ENCODE measurements at places on chromosomes 16 and 17. TPM values are rescaled to one million over a fixed set of nuclear protein-coding genes. Genes with fewer than 3 reads are reported as not detected.

EPX gene
- total RNA-seq = 0.11 TPM

SPNS2 gene
- total RNA-seq = 17.7 TPM

ATP2A1 gene
- 0.77 TPM for total RNA-seq

LPCAT2 gene
- 12.8 TPM for total RNA-seq

CASKIN1 gene
- total RNA-seq = 10.4 TPM

PSKH1 gene
- 8.7 TPM for total RNA-seq

GEMIN4 gene
- total RNA-seq = 13.3 TPM

GRAPL gene
- 1.6 TPM for total RNA-seq

CHD9NB gene
- 2.5 TPM for total RNA-seq

RNF222 gene
- not detected for total RNA-seq

KCNH6 gene
- total RNA-seq = 0.22 TPM

AURKB gene
- 8.6 TPM for total RNA-seq

DNA sequence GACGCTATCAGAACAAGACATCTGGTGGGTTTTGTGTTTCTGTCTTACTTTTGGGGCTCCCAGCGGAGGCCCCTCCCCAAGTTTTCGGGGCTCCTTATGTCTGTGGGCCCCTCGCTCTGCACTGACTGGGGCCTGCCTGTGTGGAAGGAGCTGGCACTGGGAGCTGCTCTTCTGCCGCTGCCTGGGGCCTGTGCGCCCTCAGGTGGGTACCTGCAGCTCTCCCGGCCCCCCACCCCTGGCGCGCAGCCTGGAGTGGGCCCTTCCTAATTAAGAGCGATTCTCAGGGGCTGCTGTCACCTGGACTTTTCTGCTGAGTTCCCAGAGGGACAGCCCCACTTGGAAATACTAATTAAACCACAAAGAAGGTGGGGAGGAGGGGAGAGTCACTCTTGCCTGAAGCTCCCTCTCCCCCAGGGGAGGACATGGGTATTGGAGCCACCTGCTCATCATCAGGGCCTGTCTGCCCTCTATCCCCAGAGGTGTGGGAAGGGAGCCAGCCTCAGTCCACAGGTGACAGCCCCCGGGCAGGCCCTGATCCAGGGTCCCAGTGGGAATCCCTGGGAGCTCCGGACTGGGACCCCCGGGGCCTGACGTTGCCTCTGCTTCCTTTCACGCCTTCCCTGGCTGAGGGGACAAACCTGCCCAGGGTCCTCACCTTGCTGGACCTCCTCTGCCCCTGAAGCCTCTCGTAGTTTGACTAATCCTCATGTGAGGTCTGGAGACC lies 36.5 kb downstream of the GSE1 start:
- H3K4me3 ChIP-seq = no peak overlapping the region
- H3K36me3 ChIP-seq = peaks cover 77% of the 10 kb centered on the region
- peaks cover 55% of the 10 kb centered on the region for H3K4me1 ChIP-seq
- H3K27me3 ChIP-seq = no peaks in the 10 kb centered on the region
- H3K27ac ChIP-seq = no peak overlapping the region
- no peak for DNase-seq

GRCh38 chr16:79816081-79816497 lies 215.6 kb upstream of the MAF start:
- H3K27ac ChIP-seq = no peak overlapping the region
- no peak overlapping the region for H3K4me3 ChIP-seq
- H3K4me1 ChIP-seq = no peaks in the 10 kb centered on the region

DNA sequence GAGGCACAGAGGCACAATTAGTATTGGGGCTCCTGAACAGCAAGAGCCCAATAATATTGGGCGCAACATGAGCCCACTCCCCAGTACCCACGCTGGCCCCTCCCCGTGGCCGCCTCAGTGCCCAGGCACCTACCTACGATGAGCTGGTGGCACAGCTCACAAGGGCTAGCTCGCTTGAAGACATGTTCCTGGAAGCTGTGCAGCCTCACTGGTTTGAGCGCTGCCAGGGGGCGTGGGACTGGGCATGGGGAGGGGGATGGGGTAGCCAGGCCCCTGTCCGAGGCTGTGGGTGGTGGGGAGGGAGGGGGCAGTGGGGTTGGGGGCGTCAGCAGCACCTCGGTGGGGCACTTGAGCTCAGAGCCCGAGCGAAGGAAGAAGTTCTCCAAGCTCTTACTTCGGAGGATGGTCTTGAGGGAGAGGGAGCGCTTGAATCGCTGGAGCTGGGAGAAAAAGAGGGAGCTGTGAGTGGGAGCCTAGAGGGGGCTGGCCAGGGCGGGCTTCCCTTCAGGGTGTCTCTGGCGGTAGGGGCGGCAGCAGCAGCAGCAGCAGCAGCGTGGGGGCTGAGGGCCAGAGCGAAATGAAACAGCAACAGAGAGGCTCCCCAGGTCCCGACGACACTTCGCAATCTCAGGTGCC lies 7.9 kb downstream of the STAC2 start:
- DNase-seq = no peak
- peaks cover 24% of the 10 kb centered on the region for H3K36me3 ChIP-seq
- H3K27me3 ChIP-seq = peaks cover 3% of the 10 kb centered on the region
- H3K4me1 ChIP-seq = peaks cover 31% of the 10 kb centered on the region
- H3K4me3 ChIP-seq = no peak overlapping the region

GRCh38 chr16:83713597-83713996 lies 94.2 kb upstream of the HSBP1 start:
- no peak overlapping the region for H3K27ac ChIP-seq
- no peak for DNase-seq
- H3K4me1 ChIP-seq = peaks cover 4% of the 10 kb centered on the region
- no peaks in the 10 kb centered on the region for H3K27me3 ChIP-seq

DNA sequence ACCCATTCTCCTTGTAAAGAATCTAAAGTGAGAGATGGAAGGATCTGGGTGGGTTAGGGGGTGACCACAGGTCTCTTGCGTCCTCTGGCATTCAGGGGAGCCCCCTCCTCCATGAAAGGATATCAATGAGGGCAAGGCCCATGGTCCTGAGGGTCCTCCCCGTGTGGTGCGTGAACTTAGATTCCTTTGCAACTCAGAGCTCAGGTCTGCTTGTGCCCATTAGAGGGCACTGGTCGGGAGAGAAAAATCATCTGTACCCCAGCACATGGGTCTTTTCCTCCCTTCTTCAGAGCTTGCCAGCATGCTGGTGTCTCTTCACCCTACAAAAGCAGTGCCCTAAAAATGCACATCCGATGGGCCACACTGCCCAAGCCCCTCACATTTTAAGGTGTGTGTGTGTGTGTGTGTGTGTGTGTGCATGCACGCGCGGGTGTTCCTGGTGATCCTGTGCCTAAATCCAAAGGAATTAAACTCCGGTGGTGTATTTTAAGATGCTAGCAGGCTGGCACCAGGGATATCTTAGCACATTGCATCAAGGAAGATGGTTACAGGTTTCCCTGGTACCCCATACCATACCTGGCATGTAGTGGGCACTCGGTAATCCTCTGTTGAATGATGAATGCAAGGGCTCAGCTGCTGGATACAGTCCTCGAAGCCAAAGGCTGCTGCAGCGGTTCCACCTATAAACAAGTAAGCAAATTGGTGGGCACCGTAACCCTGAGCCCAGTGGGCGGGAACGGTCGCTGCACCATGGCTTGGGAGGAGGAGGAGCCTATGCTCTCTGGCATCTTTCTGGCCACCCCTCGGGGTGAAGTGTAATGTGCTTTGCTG lies 4.7 kb downstream of the C1QTNF1 start:
- no peak overlapping the region for H3K27ac ChIP-seq
- H3K4me3 ChIP-seq = no peak overlapping the region
- H3K27me3 ChIP-seq = peaks cover 48% of the 10 kb centered on the region
- no peaks in the 10 kb centered on the region for H3K36me3 ChIP-seq
- peaks cover 37% of the 10 kb centered on the region for H3K4me1 ChIP-seq
- no peak for DNase-seq

GRCh38 chr16:24689128-24689527 lies 40.3 kb upstream of the TNRC6A start:
- no peak overlapping the region for H3K27ac ChIP-seq
- no peak for DNase-seq

- no peak for DNase-seq
- no peaks in the 10 kb centered on the region for H3K27me3 ChIP-seq
- H3K4me1 ChIP-seq = peaks cover 17% of the 10 kb centered on the region
- no peak overlapping the region for H3K4me3 ChIP-seq
- H3K36me3 ChIP-seq = no peaks in the 10 kb centered on the region
- peak overlapping the region; percentile 49 for H3K27ac ChIP-seq
These were observed 4.0 kb downstream of the PRKCA start for GRCh38 chr17:66306446-66306845.

- H3K4me1 ChIP-seq = peaks cover 19% of the 10 kb centered on the region
- no peak overlapping the region for H3K4me3 ChIP-seq
- peaks cover 39% of the 10 kb centered on the region for H3K36me3 ChIP-seq
- peak; percentile 12 for DNase-seq
- no peaks in the 10 kb centered on the region for H3K27me3 ChIP-seq
These were observed 44.4 kb downstream of the MAP1LC3B start for GRCh38 chr16:87436225-87437172.

- no peak for DNase-seq
- no peak overlapping the region for H3K27ac ChIP-seq
These were observed 149.9 kb downstream of the NPIPB5 start for GRCh38 chr16:22660441-22661160.

GRCh38 chr17:62675260-62675659 lies 47.8 kb downstream of the MRC2 start:
- H3K4me3 ChIP-seq = no peak overlapping the region
- no peaks in the 10 kb centered on the region for H3K27me3 ChIP-seq
- peaks cover 43% of the 10 kb centered on the region for H3K36me3 ChIP-seq
- peak; percentile 92 for DNase-seq
- peak overlapping the region; percentile 8 for H3K27ac ChIP-seq
- peaks cover 55% of the 10 kb centered on the region for H3K4me1 ChIP-seq

DNA sequence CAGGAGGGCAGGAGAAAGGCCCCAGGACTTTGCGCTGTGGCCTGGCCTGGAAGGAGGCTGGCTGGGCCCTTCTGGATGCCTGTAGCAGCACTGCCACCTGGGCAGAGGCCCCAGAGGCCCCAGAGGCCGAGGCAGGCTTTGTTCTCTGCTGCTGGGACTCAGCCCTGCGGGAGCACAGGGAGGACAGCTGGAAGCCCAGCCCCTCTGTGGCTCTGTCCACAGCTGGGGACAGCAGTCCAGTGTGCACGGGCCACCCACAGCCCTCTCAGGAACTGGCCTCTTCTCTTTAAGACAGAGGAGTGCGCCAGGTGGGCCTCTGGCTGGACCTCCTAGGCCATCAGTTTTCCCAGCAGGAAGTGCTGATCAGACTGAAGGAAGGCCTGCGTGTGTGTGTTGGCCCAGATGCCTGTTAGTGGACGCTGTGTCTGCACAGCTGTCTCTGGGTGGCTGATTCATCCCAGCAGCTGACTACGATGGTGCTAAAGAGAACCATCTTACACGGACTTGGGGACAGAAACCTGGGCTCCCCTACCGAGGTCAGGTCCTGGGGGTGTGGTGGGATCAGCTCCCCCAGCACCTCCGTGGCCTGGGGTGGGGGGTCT lies 26.9 kb upstream of the ZNF750 start:
- DNase-seq = peak; percentile 55
- H3K4me1 ChIP-seq = peaks cover 51% of the 10 kb centered on the region
- H3K27ac ChIP-seq = peak overlapping the region; percentile 47
- peaks cover 58% of the 10 kb centered on the region for H3K36me3 ChIP-seq

- H3K36me3 ChIP-seq = no peaks in the 10 kb centered on the region
- no peak overlapping the region for H3K27ac ChIP-seq
- DNase-seq = no peak
These were observed 29.4 kb upstream of the PRKCA start for GRCh38 chr17:66272811-66273585.

DNA sequence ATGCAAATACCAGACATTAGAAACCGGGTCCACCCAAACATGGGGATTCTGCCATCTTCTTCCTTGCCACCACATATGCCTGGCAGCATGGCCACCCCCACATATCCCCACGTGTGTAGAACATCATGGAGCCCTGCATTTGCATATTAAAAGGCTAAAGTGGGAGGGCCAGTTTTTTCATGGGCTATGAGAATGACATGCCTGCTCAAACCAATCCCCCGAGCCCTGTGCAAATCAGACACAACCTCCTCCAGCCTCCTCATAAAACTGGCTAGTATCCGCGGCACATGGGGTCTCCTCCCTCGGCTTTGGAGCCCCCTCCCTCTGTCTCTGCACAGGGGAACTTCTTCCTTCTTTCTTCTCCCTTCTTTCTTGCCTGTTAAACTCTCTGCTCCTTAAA lies 174.9 kb upstream of the WSCD1 start:
- no peak for DNase-seq
- no peaks in the 10 kb centered on the region for H3K36me3 ChIP-seq
- peaks cover 13% of the 10 kb centered on the region for H3K4me1 ChIP-seq
- no peaks in the 10 kb centered on the region for H3K27me3 ChIP-seq
